ENCODE measurements at places on chromosomes 7 and 10.

GRCh38 chr7:6647080-6647479 is 10.0 kb downstream of the ZNF316 start:
- no peak for DNase-seq

DNA sequence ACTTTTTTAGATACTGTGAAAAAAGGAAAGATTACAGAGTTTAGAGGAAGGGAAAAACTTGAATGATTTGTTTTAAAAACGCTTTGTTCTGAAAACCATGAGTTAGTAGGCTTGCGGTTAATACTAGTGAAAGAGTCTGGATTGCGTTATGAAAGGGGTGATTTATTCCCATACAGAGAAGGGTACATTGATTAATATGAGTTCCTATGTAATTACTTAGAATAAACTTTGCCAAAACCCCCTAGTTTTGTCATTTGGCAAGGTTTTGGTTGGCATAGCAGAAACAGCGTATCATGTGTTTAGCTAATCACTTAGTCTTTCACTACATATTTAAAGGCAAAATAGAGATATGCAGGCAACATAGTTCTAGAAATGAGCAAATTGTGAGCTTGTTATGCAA is 91.2 kb upstream of the POT1 start:
- DNase-seq, result no peak

DNA sequence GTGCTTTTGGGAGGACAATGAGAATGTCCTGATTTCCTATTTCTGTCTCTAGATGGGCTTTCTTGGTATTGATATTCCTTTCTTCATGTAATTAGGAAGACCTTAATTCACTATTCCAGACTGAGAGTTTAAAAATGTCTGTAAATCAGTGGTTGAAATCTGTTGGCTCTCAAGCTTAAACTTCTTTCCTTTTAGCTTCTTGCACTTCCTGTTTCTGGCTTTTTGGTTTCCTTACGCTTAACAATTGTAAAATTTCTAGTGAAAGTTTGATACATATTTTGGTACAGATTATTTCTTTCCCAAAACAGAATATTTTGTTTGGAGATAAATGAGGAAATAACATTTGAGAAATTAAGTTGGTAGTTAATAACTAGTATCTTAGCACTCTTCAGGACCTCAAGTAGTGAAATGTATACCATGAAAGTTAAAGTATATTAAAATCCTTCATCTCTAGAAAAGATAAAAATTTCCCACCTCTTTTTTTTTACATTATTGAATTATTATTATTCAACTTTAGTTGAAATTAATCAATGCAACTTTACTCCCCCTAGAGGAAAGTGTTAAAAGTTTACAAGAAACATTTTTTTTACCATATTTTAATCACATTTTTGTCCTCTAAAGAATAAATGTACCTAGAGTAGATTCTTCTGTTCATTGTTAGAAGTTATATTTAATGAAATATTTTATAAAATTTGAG is 137.2 kb downstream of the PHTF2 start:
- DNase-seq, result no peak

GRCh38 chr7:80428161-80429054 is 83.5 kb downstream of the GNAT3 start:
- DNase-seq, result no peak

GRCh38 chr10:93514521-93514920 is 18.1 kb downstream of the CEP55 start:
- DNase-seq, result no peak

GRCh38 chr7:27944643-27945042 is 204.7 kb downstream of the TAX1BP1 start:
- no peak for DNase-seq

DNA sequence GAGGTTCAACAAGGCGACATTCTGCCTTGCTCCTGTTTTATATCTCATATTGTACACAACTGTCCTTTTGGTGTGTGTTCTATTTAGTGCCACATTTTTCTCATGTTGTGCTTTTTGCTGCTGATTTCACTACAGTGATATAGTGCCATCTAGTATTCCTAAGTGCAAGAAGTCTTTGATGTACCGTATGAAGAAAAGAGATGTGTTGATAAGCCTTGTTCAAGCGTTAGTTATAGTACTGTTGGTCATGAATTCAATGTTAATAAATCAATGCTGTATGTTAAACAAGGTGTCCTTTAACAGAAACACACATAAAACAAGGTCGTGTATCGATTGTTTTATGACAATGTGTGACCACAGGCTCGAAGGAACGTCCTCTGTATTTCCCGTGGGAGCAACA is 939.4 kb downstream of the GATA3 start:
- DNase-seq, result no peak

- DNase-seq, result no peak
These were observed 223.8 kb downstream of the PLXDC2 start for GRCh38 chr10:20040012-20040411.

- no peak for DNase-seq
These were observed 2.0 kb downstream of the HPSE2 start for GRCh38 chr10:99233689-99234037.

DNA sequence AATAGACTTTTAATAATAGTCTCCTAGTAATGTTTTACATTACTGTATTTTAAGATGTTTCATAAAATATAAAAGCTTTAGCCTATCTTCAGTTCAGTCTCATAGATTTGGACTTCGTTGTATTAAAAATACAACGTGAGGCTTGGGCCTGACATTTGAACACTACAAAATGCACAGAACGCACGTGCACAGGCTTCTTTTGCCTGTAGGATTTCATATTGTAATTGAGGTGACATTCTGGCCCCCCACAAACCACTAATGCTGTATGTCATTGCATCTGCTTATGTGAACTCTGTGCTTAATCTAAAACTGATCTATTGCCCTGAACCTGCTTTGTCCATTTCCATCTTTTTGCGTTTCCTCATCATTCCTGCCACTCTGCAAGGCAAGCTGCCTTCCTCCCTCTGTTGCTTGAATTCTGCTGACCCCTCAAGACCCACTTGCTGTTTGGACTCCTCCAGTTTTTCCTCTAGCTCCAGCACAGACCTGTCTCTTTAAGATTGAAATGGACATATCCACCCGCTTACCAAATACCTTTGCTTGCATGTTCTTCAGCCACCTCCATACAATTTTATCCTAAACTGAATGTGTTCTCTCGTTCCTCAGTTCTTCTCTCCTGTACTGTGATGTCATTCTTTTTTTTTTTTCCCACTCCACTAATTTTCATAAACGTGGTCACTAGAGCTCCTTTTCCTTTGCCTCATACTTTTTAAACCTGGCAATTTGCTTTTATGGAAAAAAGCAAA is 12.4 kb downstream of the PRKAR2B start:
- no peak for DNase-seq

DNA sequence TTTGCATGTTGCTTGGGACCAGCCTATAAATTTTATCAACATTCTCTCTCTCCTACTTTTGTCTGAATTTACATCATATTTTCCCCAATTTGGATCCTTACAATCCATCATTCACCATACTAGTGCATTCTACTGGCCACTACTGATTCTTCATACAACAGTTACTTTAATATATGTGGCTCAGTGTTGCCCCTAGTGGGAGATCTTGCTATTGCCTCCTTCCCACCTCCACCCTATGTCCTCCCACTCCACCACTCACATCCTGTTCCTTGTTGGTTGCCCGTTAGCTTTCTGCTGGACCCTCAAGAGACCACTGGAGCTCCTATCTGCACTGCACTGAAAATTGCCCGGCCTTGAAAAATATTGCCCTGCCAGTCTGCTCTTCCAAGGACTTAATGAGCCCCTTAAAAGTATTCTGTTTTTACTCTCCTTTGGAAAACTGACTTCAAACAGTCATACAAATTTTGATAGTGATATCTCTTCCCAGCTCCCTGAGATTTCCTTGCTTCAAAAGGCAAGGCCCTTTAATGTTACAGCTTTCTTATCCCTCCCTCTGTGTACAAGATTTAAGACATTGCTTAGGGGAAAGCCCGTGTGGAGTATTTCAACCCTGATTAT is 243.2 kb upstream of the TMEM229A start:
- no peak for DNase-seq

- no peak for DNase-seq
These were observed 114.1 kb downstream of the ICA1 start for GRCh38 chr7:8147760-8148463.

DNA sequence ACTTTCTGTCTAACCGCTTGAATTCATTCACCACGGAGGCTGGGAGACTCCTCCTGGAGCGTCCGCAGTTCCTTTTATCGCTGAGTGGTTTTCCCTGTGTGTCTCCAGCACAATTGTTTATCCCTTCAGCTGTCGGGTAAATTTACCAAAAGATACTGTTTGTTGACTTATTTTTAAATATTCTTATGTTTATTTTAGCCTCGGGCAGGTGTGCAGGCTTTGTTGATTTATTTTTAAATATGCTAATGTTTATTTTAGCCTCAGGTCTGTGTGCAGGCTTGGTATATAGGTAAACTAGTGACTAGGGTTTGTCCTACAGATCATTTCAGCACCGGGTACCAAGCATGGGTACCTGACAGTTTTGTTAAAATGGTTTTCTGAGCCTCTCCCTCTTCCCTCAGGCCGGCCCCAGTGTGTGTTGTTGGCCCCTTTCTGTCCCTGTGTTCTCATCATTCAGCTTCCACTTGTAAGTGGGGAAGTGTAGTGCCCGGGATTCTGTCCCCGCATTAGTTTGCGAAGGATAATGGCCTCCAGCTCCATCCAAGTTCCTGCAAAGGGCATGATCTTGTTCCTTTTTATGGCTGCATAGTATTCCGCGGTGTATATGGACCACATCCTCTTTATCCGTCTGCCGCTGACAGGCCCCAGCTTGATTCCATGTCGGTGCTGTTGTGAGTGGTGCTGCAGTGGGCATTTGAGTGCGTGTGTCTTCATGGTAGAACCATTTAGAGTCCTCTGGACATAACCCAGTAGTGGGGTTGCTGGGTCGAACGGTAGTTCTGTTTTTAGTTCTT is 5.3 kb downstream of the GET4 start:
- DNase-seq, result no peak

- no peak for DNase-seq
These were observed at the start of gene TAS2R40 for GRCh38 chr7:143221737-143222136. TAS2R40 (plus strand) TSS chr7:143222037; CDS start chr7:143222079, 42 bp downstream.

GRCh38 chr10:128550045-128550444 is 423.8 kb upstream of the MKI67 start:
- no peak for DNase-seq

DNA sequence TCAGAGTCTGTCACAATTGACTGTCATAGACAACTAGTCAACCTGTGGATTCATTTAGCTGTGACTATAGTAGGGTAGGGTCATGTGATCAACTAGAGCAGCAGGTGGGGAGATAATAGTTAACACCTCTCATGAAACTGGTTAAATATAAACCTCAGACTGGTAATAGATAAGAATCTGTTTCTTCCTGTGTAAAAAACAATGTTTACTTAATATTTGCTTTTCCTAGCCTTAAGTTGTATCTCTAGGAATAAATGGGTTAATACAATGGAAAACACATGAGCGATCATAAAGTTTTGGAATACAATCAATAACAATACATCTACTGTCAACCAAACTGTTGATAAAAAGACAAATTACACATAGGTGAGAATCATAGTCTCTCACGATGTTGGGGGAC is 43.4 kb upstream of the ITGB8 start:
- no peak for DNase-seq

DNA sequence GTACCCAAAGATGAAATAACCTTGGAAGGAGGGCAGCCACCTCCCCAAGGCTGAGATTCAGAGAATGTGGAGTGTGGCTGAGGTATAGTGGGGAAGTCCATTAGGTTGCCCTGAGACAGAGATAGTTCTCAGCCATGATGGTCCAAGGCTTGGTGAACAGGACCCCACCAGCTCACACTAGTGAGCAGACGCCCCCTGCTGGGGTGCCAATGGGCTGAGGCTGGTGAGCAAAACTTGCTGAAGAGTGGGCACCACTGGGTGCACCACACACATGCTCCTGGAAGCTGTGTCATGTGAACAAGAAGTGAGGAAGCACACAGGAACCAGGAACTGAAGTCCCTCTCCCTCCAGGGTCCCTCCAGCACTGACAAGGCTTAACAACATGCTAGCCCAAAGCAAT is 8.9 kb downstream of the FBXL13 start:
- DNase-seq, result no peak

- no peak for DNase-seq
These were observed 6.1 kb upstream of the ABLIM1 start for GRCh38 chr10:114664127-114664526.

- DNase-seq, result no peak
These were observed 3.7 kb upstream of the COL13A1 start for GRCh38 chr10:69797959-69798358.

DNA sequence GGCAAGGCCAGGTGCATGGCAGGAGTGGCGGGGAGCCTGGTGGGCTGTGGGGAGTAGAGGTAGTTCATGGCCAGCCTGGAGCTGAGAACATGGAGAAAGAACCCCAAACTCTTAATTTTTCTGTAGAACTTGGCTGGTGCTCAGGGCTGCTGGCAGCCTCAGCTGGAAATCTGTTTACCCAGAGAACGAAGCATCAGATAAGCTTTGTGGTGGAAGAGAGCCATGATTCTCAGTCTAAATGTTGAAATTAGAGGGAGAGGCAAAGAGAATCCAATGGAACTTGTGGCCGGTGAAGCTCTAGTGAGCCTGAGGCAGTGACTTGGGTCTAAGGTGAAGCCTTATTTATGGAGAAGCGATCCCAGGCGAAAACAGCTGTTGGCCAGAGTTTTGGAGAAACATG is 126.4 kb downstream of the CCDC3 start:
- DNase-seq, result no peak

- no peak for DNase-seq
These were observed 160.6 kb downstream of the GRK5 start for GRCh38 chr10:119367841-119368549.

DNA sequence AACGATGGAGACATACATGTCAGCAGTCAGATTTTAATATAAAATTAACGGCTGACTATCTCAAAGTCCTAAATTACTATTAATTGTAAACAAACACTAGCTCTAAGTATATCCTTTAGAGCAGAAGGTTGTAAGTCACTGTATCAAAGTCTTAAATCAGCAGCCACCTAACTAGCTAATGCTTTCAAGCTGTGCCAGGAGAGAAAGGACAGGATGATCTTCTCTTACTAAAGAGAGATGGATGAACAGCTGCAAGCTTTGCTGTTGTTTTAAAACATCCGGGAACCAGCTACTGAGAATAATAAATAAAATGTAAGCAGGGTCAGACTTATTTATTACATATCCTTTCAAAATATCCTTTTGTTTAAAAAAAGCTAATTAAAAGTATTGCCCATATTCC is 24.0 kb upstream of the ABLIM1 start:
- no peak for DNase-seq

- no peak for DNase-seq
These were observed 61.2 kb upstream of the LRRN3 start for GRCh38 chr7:111029574-111030251.

DNA sequence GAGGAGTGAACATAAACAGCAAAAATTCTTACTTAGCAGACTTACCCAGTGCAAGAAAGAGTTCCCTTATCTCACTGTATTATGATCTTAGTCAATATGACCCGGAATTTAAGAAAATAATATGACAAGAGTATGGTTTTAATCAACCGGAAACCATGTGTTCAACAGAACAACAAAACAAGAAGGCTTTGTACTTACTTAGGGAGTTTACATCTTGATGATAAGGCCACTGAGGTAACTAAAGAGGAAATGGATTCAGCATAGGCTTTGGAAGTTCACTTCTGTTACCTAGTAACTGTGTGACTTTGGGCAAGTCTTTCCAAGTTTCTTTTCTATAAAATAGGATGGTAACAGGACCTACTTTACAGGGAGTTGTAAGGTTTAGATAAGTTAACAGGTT is 7.4 kb upstream of the FAS start:
- DNase-seq, result no peak

All from T-helper 22 cell (primary cell).